ENCODE measurements at places on chromosomes 5 and 9.

- no peak for DNase-seq
Observed at GRCh38 chr5:24161559-24161958, 483.2 kb downstream of the CDH10 start.

- DNase-seq = no peak
Observed at GRCh38 chr5:88536146-88536545, 267.5 kb upstream of the TMEM161B start.

GRCh38 chr9:127154003-127154389 lies 31.6 kb upstream of the ANGPTL2 start:
- DNase-seq = no peak

GRCh38 chr5:150434464-150434863 lies 15.1 kb downstream of the RPS14 start:
- DNase-seq = no peak

DNA sequence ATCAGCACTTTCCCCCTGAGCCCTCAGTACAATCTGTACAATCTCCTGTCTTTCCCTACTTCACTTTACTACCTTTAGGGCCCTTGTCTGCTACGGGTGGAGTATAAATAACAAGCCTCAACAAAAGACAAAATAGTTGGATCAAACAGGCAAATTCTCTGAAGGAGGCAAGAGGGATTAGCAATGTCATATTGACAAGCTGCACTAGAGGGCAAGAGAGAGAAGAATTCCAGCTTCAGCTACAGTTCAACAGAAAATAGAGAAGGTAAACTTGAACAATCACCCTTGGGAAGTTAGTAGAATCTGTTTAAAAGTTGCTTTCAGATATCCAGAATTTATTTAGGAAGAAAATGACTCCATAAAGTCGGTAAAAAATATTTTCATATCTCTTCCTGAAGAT lies 68.4 kb upstream of the IZUMO3 start:
- DNase-seq = no peak

DNA sequence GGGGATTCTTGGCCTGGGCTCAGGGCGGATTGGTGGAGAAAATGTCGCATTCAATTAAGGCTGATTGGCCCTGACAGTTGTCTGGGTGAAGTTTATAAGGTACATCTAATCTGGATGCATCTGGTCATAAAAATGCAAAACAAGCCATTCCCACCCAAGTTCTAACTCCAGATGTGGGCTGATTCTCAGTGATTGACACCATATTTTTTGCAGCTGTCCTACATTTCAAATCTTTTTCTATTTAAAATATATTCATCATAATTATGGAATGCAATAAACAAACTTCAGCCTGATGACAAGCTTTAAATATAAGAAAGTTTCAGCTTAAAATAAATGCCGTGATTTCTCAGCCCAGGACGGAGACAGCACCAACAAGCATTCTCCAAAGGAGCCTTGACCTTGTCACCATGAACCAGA lies 146.4 kb upstream of the SMIM23 start:
- DNase-seq = no peak

- DNase-seq = no peak
Observed at GRCh38 chr5:34499001-34499734, 157.0 kb upstream of the RAI14 start.

- DNase-seq = no peak
Observed at GRCh38 chr9:105760053-105760452, 65.7 kb downstream of the TMEM38B start.

GRCh38 chr5:6936031-6936430 lies 222.8 kb downstream of the TENT4A start:
- DNase-seq = no peak

DNA sequence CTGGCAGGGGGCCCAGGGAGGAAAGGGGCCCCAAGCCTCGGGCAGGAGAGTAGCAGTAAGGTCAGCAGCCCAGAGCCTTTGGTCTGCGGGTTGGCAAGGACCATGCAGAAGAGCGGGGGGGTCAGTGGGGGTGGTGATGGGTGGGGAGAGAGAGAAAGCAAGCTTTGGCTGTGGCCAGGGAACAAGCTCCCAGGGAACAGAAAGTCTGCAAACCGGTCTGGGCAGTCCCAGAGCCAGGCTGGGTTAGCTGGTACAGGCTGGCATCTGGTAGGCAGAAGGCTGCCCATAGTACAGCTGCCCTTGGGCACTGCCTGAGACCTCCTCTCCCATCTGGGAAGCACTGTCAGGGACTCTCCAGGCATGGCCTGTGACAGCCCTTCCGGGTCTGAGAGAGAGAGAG lies 10.5 kb upstream of the EPB41L4B start:
- no peak for DNase-seq

DNA sequence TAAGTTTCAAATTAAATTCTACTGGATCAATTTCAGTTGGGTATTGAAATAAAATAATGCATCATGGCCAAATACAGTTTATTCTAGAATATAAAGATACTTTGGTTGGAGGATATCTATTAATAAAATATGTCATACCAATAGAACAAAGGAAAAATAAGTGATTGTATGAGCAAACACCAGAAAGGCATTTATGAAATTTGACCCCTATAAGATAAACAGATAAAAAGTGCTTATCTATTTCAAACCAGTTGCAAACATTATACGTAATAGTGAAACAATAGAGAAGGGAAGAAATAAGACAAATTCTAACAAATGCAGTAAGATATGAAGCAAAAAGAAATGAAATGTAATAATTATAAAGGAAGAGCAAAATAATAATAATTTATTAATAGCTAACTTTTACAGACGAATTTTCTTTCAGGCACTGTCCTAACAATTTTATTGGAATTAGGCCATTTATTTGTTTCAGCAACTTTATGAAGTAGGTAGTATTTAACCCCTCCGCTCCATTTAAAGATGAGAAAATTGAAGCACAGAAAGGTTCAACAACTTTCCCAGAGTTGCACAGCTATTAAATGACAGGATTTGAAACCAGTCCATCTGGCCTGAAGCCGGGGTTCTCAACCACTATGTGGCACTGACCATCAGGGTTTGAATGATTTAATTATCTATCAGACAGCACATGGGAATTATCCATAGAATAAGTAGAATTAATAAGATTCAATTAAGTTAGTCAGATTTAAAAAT lies 20.8 kb downstream of the ANKRD55 start:
- DNase-seq = no peak

GRCh38 chr5:674630-675011 lies 18.5 kb downstream of the TPPP start:
- no peak for DNase-seq

DNA sequence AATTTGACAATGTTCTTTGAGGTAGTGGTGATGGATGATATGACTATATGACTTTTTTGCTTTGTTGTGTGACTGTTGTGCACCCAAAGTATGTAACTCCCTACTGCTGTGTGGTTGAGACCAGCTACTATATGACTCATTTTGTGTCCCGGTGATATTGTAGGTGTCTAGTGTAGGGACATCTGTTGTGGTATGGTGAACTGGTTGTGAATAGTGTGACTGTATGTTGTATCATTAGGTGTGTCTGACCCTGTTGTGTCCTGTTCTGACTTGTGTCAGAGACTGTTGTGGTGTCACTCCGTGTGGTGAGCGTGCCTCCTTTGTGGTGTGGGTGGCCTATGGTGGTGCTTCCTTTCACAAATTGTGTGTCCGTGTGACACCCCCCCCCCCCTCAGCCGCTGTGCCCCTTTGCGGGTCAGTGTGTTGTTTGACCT lies 11.2 kb upstream of the CXXC5 start:
- DNase-seq = no peak

DNA sequence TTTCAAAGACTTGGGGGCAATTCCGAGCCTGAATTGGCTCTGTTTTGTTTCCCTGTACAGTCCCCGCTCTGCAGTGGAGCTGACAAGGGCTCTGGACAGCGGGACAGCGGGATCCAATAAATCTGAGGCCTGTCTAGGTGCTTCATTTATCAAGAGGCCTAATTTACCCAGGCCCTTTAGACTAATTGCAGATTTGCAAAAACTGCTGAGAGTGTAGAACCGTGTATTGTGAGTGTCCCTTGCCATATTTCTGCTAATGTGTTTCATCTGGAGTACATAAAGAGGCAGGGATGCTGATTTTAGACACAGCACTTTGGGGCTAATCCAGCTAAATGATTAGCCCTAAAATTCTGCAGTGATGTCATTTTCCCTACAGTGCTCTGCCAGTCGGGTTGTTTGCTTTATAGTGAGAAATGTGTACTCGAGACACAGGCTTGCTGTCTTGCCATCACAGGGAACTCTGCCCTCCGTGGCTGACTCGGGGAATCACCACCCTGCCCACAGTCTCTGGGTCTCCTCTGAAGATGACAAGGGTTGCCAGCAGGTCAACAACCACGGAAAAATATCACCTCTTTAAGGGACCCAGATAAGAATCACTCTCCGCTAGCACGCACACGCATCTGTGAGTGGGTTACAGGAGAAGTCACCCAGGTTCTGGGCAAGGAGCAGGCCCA lies 592.0 kb downstream of the BNC2 start:
- DNase-seq = no peak

- peak; percentile 46 for DNase-seq
Observed at GRCh38 chr5:179251276-179251969, 93.8 kb downstream of the ADAMTS2 start.

DNA sequence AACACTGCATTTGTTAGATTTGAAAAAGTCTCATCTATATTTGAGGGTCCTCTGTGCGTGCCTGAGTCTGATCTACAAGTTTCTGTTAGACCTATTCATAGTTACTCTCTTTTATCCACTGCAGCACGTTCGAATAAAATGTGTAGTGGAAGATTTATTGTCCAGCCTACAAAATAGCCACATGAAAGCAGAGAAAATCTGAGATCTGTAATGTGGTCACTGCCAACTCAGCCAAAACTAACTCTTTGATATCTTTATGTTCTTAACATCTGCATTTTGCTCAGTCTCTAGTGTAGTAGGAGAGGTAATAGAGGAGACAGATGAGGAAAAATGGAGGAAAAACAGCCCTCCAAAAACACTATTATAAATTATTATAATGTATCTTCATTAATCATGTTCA lies 354.0 kb downstream of the NPR3 start:
- no peak for DNase-seq

DNA sequence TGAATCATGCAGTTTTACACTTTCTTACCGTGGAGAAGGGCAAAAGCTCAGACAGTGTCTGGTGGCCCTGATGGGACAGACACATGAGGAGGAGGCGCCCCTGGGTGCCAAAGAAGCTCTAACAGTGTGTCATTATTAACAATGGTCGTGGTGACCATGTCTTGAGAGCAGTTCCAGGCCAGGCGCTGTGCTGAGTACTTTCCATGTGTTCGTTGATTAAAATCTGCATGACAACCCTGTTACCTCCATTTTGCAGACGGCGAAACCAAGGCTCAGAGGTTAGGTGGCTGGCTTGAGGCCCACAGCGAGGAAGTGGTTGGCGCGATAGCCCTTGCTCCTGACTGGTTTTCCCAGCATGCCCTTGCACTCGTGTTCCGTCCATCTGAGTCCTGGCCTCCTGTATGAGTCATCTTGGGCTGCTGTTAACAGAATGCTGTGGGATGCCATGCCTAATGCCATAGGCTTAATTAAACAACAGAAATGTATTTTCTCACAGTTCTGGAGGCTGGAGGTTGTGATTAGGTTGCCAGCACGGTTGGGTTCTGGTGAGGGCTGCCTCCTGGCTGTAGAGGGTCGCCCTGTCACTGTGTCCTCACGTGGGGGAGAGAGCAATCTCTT lies 92.0 kb downstream of the AMBP start:
- DNase-seq = no peak

DNA sequence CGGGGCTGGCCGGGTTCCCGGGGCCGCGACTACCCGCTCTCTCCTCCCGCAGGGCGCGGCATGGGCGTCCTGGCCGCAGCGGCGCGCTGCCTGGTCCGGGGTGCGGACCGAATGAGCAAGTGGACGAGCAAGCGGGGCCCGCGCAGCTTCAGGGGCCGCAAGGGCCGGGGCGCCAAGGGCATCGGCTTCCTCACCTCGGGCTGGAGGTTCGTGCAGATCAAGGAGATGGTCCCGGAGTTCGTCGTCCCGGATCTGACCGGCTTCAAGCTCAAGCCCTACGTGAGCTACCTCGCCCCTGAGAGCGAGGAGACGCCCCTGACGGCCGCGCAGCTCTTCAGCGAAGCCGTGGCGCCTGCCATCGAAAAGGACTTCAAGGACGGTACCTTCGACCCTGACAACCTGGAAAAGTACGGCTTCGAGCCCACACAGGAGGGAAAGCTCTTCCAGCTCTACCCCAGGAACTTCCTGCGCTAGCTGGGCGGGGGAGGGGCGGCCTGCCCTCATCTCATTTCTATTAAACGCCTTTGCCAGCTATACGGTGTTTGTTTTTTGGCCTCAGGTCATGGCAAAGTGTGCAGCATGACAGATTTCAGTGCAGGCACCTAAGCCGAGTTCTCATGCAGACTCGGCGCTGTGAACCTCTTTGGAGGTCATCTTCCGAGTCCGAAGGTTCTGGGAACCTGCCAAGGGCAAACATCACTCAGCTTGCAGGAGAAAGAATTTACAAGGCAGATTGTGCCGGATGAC lies 516 bp downstream of the MRPL41 start:
- DNase-seq = no peak

- no peak for DNase-seq
Observed at GRCh38 chr9:83220730-83221129, 157.8 kb upstream of the RASEF start.

DNA sequence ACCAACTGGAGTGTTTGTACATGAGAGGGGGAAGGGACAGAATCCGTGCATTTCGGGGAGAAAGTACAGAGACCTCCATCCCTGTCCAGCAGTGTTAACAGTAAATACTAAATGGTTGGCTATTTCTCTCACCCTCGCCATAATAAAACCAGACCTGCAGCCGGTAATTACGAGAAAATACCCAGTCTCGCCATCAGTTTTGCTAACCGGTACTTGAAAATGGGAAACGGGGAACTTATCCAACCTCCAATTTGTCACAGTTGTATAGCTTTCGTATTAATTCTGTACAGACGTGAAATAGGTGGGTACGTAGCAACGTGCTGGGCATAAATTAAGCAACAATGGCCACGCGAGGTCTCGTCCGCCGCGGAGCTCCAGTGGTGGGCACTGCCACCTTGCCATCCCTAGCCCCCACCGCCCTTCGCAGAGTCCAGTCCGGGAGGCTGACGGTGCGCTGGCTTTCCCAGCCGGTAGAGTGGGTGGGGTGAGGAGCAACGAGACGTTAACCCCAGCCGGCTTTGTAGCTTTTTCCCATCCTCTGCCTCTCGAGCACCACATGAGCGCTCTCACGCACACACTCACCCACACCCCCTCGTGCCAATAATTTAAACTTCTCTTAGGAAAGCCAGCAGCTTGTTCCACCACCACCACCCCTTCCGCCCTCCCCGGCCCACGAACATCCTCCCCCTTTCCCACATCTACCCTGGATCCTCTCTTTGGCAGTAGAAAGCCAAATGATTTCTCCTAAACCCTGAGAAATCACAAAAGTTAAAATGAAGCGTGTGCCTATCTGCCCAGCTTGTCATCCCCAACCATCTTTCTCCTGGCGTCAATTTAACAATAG lies 1.8 kb downstream of the ELAVL2 start:
- DNase-seq = no peak

GRCh38 chr5:76941000-76941399 lies 11.8 kb upstream of the CRHBP start:
- no peak for DNase-seq

Measured in naive thymus-derived CD8-positive, alpha-beta T cell (primary cell).